ELF-1 (cell line): ENCODE measurements at places on chromosomes 5 and 9.
A peak's percentile ranks its signal among the peaks of the same experiment; 100 is the strongest.

GRCh38 chr9:80602291-80602690 lies 1030.5 kb downstream of the TLE4 start:
- no peak for DNase-seq

GRCh38 chr5:91670563-91670962 lies 287.4 kb upstream of the ARRDC3 start:
- peak; percentile 21 for DNase-seq

DNA sequence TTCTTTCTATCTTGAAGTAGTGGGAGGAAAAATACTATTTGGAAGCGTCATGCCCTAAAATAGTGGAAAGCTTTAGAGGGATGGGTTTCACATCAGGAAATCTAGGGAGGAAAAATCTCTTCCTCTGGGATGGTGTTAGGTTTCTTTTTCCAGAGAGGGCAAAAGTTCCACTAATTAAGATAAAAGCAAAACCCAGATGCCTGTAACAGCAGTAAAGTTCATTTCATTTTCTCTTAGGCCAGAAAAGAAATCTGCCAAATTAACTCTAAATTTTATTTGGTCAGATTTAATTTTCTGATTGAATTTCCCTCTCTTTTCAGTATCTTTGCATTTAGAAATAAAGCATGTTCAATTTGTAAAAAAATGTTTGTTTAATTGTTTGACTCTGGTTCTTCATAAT lies 88.8 kb downstream of the LURAP1L start:
- no peak for DNase-seq

DNA sequence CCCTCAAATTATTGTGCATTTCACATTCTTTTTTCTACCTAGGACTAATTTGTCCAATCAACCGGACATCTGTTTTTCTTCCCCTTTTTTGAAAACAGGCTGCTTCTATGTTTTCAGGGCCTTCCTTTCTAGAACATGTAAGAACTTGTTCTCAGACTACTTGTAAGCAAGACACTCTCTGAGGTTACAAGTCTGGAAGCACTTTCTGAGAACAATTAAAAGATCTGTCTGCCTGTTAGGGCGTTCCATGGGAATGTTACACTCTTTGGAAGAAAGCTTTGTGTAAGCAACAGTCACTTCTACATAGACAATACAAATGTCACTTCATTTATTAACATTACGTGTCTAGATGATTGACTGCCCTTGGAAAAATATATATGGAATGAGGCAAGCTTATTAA lies 50.9 kb upstream of the HSPB3 start:
- DNase-seq = no peak

DNA sequence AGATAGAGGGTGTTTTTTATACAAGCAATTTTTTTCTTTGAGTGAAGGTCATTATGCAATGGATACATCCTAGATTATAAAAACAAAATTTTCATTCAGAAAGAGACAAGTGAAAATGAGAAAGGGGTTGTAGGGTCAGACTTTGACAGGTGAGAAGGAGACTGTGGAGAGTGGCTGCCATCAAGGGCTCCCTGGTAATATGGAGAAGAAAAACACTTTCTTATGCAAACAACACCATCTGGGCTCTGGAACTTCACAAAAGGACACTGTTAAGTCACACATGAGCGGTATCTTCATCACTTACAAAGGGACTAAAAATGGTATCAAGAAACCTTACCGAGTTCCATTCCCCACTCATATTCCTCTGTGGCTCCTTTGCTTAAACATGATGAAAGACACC lies 23.5 kb downstream of the C7 start:
- no peak for DNase-seq

- DNase-seq = no peak
These were observed 25.0 kb downstream of the WDR36 start for GRCh38 chr5:111117136-111117535.

DNA sequence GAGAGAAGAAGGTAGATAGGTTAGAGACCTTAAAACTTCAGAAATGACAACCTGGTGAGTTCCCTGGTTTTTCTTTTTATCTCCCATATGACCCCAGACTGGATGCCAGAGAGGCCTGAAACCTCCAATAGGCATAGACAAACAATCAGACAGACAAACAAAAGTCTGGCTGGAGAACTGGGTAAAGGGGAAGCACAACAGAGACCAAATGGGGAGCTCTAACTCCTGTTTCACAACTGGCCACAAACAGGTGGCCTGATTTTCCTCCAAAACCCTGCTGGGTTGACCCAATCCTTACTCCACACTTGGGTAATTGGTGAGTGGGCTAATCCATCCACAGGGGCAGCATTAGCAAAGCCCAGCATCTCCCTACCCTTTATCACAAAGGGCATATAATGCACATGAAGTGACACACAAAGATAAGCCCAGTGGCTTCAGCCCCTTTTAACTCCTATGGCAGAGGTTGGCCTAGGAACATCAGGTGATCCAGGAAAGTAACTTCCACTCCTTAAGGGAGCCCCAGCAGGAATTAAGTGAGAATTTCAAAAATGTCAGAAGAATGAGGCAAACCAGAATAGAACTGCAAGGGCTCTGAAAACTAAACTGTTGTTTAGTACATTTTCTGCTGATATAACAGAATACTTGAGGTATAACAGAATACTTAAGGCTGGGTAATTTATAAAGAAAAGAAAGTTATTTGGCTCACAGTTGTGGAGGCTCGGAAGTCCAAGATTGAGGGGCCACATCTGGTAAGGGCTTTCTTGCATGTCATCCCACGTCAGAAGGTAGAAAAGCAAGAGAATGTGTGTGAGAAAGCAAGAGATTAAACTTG lies 60.9 kb upstream of the ROR2 start:
- DNase-seq = no peak

- DNase-seq = no peak
These were observed 54.9 kb downstream of the ASTN2 start for GRCh38 chr9:117359910-117360309.

DNA sequence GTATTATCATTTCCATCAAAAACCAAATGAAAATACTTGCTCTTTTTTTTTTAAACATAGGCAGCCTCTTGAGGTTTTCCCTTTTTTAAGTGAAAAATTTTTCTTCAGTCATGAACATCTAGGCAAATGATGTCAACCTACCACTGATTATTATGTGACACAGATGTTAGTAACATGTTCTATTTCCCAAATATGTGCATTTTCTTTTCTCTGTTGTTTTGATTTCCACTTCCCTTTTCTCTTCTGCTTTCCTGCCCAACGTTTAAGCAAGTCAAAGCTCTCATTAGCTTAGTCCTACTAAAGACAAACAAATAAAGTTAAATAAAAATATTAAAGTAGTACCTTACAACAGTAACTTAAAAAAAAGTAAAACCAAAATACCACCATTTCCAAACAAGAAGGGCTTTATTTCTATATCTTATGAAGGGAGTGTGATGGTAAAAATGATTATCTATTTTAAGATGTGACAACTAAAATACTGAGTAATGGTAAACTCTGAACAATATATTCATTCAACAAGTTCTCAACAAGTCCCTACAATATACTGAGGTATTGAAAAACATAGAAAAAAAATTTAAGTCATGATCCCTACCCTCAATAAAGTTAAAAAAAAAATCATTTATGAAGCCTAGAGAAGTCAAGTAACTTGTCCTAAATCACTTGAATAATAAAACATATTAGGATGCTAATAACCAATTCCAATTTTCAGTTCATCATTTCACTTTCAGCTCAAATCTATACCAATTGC lies 9.4 kb downstream of the SLC38A9 start:
- DNase-seq = no peak

- no peak for DNase-seq
These were observed 629.2 kb downstream of the BNC2 start for GRCh38 chr9:16241231-16241630.

- DNase-seq = no peak
These were observed 285.2 kb downstream of the EBF1 start for GRCh38 chr5:158814521-158814920.

- no peak for DNase-seq
These were observed 192.4 kb downstream of the SEMA6A start for GRCh38 chr5:116382032-116382873.

GRCh38 chr5:141714542-141715310 lies 32.7 kb upstream of the ARAP3 start:
- DNase-seq = peak; percentile 46

DNA sequence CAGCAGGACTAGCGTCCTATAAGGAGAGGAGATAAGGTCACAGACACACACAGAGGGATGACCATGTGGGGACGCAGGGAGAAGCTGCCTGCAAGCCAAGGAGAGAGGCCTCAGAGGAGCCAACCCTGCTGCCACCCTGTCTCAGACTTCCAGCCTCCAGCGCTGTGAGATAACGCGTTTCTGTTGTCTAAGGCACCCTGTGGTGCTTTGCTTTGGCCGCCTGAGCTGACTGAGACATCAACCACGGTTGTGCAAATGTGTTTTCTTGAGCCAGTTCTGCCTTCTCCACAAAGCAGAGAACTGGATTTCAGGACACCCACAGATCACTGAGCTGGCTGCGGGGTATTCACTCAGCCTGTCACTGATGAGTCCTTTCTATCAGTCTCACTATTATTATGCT lies 149.1 kb downstream of the NXNL2 start:
- DNase-seq = peak; percentile 24

DNA sequence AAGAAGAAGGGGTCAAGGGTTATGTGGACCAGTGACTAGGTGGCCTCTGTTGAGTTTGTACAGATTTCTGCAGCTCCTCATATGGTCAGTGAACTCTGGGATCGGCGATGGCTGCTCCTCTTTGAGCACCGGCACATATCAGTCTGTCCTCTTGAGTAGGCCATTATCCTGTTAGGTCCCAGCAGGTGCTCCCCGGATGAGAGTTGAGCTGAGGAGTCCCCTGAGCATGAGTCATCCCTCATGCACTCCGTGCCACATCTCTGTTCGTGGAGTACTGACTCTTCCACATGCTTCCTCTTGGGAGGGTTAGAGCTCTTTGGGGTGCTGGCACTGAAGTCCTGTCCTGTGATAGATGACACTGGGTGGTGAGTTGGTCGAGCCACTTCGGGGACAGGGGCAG lies 143.7 kb downstream of the PTTG1 start:
- no peak for DNase-seq

DNA sequence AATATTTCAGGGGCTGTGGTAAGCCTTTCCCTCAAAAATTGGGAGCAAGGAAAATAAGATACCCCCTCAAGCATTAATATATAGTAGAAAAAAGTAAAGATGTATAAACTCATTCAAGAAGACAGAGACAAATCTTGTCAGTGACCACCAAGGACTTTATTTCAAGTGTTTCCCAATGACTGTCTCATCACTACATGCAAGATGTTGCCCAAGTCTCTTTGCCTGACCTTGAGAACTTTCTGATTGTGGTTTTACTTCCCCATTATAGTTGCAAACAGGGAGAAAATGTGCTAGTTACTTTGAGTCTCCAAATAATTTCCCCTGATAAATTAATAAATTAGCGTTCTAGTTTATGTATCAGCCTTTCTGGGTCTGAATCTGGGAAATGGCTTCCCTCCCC lies 4.0 kb upstream of the SLC46A2 start:
- DNase-seq = no peak

- DNase-seq = no peak
These were observed 1105.8 kb downstream of the CDH18 start for GRCh38 chr5:18882154-18882553.

- peak; percentile 94 for DNase-seq
These were observed 10.2 kb downstream of the C9orf50 start for GRCh38 chr9:129610473-129611306.

DNA sequence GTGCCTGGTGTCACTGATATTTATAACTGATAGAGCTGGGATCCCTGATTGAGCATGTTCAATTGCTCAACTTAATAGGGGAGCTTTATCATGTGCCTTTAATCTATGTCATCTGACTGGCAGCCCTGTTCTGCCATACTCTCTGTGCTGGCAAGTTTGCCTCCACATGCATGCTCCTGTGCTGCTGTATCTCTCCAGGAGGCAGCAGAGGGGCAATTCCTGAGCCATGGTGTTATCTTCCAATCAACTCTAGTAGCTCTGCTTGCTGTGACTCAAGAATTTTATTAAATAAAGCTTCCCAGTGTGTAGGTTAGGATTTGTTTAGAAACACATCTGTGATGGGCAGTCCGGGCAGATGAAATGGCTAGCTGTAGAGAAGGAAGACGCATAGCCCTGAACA lies 642.0 kb downstream of the KIF4B start:
- no peak for DNase-seq

GRCh38 chr9:92032891-92033290 lies 82.3 kb downstream of the SPTLC1 start:
- no peak for DNase-seq

DNA sequence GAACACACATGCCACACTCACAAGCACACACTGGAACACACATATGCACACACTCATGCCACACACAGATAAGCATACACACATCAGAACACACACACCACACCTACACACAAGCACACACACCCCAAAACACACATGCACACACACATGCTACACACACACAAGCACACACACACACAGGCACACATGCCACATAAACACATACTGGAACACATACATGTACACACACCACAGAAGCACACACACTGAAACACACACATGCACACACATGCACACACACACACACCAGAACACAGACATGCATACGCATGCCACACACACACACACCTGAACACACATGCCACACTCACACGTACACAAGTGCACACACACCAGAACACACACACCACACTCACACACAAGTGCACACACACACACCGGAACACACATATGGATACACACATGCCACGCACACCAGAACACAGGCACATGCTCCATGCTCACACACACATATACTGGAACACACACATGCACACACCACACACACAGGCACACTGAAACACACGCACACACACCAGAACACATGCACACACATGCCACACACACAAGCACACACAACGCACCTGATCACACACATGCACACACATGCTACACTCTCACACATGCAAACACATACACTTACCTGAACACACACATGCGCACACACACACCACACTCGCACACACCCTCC lies 78.0 kb upstream of the IRX4 start:
- DNase-seq = no peak

GRCh38 chr9:108209132-108209685 lies 646.6 kb downstream of the ACTL7B start:
- no peak for DNase-seq

DNA sequence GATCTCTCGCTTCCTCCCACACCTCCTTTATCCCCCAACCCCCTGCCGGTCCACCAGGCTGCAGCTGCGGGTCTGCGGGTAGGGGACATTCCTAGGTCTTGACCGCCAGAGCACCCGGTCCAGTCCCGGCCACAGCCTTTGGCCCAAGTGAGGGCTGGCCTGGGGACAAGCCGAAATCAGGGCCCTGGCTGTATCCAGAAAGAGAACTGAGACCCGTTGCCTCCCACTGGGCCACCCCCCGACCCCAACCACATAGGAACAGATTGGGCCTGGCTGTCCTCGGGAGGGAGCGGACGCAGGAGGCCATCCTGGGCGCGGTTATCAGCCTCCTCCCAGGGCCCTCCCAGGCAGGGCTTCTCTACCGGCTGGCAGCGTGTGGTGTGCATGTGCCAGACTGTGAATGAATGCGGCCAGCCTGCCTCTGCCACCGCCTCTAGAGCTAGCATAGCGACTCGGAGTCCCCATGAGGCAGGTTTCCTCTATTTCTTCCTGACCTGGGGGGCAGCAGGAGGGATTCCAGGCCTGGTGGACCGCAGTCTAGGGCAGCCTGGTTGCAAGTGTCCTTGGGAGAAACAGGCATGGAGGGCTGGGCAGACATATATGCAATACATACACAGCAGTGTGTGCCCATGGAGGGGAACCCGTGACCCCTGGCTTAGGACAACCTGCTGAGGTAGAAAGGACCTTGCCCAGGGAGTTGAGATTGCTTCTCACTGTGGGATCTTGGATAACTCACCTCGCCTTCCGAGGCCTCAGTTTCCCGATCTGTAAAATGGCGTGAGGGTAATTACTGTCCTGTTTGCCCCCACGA lies 1.2 kb downstream of the N4BP3 start:
- peak; percentile 61 for DNase-seq

- peak; percentile 70 for DNase-seq
These were observed 10.4 kb downstream of the NR6A1 start for GRCh38 chr9:124760719-124761118.
